ENCODE measurements at places on chromosomes 13 and 19. TPM values are rescaled to one million over a fixed set of nuclear protein-coding genes. Genes with fewer than 3 reads are reported as not detected.

DNA sequence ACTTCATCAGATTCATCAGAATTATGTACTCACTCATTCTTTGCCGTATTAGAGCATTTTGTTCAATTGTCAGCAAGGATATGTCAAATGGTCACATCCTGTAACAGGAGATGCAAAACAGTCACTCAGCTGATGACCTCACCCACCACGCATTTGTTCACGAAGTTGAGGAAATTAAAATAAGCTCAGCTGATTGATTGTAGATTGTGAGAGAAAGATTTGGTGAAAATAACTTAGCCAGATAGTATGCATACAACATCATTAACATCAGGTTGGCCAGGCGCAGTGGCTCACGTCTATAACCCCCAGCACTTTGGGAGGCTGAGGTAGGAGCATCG, 22.6 kb upstream of the CDC16 start:
- no peak overlapping the region for H3K27ac ChIP-seq
- H3K4me3 ChIP-seq: no peak overlapping the region
- no peak for DNase-seq
- H3K36me3 ChIP-seq: no peaks in the 10 kb centered on the region
- H3K27me3 ChIP-seq: peaks cover 18% of the 10 kb centered on the region

DNA sequence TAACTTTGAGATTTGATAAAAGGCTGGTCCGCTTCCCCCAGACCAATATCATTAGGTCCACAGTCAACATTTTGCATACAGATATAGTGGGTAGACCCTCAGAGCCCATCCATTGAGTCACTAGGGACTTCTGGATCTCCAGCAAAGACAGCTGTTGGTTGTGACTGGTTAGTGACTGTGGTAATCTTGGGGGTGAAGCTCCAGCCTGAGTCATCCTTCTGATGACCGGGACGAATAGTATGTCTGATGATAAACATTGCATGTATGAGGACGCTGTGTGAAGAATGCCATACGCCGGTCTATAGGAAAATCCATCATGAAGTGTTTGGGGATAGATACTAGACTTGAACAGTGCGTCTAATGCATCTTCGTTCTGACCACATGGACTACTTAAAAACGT, 307.0 kb downstream of the UQCRFS1 start:
- H3K27ac ChIP-seq: no peak overlapping the region
- H3K4me3 ChIP-seq: no peak overlapping the region

- H3K27me3 ChIP-seq: no peaks in the 10 kb centered on the region
- no peaks in the 10 kb centered on the region for H3K36me3 ChIP-seq
- peak; percentile 4 for DNase-seq
- H3K4me3 ChIP-seq: no peak overlapping the region
- H3K4me1 ChIP-seq: no peaks in the 10 kb centered on the region
- H3K27ac ChIP-seq: no peak overlapping the region
These were observed 179.9 kb downstream of the IRS2 start for GRCh38 chr13:109606520-109606919.

Gene ACER1
- 0.14 TPM for total RNA-seq

Gene ERFL
- 0.09 TPM for total RNA-seq
